T-helper 9 cell (primary cell): ENCODE measurements at places on chromosomes 7 and 10.

DNA sequence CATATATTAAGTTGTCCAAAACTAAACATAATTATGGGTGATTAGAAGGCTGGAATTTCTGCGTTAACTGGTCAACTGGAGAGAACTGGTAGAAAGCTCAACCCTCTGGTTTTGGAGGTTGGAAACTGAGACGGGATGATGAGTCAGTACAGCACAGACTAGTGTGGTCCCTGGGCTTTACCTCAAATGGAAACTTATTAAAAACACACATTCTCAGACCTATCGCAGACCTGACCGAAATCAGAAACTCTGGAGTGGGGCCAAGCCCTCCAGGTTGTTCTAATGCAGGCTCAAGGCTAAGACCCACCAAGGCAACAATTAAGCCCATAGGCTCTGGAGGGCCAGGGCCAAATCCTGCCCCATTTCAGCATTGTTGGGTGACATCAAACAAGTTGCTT, 136.9 kb downstream of the KCNMA1 start:
- no peak for DNase-seq

DNA sequence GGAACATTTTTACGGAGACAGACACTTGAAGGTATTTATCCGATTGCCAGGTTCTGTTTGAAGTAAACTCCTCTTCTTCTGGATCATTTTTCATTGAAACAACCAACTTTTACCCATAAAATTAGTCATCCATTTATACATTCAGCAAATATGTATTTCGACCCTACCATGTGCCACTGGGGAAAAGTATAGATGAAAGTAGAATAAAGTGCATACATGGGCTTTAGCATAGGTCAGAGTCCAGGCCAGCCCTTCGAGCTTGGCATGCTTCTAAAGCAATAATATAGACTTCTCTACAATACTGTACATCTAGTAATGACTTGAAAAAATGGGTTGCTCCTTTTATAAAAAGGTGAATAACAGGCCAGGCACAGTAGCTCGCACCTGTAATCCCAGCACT, 10.1 kb downstream of the SLC25A16 start:
- no peak for DNase-seq

GRCh38 chr10:17101910-17102266, 27.7 kb downstream of the CUBN start:
- no peak for DNase-seq

DNA sequence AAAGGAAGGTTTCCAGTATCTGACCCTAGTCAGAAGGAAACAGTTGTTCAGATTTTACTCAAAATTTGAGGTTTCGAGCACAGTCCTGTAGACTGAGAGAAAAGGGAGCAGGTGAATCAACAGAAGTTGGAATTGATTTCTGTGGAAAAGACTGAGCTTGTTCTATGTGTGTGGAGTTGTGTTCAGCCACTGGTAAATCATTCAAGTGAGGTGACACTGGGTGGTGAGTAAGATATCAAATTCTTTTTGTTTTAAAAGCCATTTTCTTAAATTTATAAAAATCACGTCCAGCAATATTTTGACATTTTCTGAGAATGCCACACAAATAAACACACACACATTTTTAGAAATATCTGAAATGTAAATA, 165.1 kb downstream of the HGF start:
- DNase-seq: no peak

- no peak for DNase-seq
Measured at GRCh38 chr10:45673074-45673648, 589 bp upstream of the ZFAND4 start.

DNA sequence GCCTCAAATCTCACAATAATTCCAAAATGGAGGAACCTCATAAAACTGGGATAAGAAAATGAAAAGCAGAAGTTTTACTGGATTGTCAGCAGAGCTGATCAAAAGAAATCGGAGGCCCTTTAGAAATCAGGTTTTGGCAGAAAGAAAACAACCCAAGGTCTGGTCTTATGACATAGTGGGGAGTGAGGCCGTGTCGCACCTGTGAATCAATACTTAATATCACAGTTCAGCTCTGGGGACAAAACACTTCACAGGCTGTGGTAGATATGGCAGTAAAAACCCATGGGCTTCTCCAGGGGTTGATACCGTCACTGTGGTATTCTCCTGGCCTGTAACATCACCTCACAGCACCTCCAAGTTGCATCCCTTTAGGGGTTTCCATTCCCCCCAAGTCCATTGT, 6.5 kb upstream of the MALSU1 start:
- DNase-seq: no peak

- peak; percentile 42 for DNase-seq
Measured at GRCh38 chr10:100370714-100371481, 23.9 kb downstream of the SCD start.

- no peak for DNase-seq
Measured at GRCh38 chr10:68668972-68669371, 52.1 kb upstream of the CCAR1 start.

DNA sequence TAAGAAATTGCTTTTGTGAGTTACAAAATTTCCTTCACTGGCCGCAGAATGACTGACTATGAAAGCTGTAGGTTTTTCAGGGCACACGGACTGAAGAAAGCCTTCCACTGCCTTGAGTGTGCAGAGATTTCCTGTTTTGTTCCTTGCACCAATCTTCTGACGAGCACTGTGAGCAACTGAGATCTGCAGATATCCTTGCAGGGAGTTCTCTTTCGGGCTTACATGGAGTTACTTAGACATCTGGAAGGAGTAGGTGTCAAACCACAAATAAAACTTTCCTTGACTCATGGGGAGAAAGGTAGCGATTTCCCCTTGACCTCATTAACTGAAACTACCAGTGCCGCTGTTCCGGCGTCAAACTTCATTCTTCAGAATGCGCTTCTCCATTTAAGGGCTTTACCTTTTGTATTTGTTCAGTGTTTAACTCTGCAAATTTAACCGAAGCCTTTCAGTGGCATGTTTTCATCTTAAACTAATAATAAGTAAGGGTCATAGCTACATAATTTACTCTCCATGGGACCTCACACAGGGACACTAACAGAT, 1175.3 kb downstream of the GATA3 start:
- no peak for DNase-seq

DNA sequence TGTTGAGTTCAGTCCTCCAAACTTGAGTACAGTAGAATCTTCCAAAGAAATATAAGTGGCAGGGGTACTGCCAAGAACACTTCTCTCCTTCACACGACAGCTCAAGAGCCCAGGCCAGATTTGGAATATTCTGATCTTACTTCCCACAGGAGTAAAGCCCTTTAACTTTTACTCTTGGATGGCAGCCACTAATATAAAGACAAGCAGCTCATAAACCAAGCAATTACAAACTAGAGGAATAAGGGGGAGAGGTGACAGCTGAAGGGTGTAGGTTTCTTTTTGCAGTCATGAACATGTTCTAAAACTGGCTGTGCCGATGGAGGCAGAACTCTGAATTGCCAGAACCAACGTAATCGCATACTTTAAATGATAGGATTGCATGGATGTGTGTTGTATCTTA, 74.8 kb downstream of the SVIL start:
- DNase-seq: no peak

- no peak for DNase-seq
Measured at GRCh38 chr7:104640506-104640905, 312.1 kb downstream of the LHFPL3 start.

DNA sequence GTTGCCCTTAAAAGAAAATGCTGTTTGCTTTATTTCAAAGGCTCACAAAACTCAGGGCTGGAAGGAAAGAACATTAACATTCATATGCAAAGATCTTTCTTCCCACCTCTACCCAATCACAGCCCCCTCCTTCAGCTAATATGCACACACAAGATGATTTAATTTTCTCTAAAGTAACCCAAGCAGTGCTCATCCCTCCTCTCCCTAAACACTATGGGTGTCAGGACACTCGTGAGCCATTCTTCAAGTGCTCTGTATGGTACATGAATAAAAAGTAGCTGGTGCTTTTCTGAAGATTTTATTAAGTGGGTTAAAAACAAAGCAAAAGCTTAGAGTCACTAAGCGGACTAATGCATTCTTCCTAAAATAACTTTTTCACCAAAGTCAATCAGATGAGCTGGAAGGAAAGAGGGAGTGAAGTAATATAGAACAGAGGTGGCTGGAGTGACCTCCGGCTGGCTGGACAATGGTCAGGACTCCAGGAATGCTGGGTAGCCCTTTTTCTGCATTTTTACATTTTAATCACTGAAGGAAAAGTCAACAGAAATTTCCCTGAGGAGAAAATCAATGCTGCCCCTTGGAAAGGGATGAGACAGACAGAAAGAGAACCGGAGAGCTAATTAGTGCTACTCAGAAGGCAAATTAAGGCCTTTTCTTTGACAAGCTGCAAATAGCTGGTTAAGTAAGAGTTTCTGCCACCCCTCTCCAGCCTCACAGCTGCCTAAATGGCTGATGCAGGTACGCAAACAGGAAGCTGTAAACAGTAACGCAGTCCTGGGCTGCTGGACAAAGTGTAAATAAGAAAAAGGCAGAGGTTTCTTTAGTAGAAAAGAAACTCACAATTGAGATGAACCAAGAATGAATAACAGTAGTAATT, 6.6 kb downstream of the DGKI start:
- no peak for DNase-seq

- no peak for DNase-seq
Measured at GRCh38 chr10:112755446-112756234, 194.4 kb upstream of the TCF7L2 start.

GRCh38 chr7:1225441-1226185, 7.1 kb upstream of the UNCX start:
- DNase-seq: peak; percentile 36

- no peak for DNase-seq
Measured at GRCh38 chr10:71995887-71996575, 31.8 kb downstream of the CHST3 start.

DNA sequence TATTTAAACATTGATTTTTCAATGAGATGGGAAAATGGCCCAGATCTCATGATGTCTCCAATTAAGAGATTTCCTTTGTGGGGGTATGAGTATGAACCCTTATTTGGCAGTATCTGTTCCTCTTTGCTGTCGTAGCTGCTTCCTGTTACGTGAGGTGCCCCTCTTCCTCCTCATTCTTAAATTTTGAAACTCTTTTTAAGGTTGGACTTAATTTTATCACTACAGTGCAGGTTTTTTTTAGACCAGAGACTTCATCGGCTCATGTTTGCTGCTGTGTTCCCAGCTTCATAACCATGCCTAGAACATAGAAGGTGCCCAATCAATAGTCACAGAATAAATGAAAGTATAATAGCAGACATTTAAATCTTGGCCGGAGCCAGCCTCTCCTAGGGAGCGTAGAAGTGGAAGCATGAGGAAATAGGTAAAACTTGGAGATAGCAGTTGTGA, 2.4 kb downstream of the MIOS start:
- no peak for DNase-seq

GRCh38 chr10:77919713-77920108, 6.8 kb downstream of the DLG5 start:
- no peak for DNase-seq

GRCh38 chr10:128073890-128074289, 52.3 kb downstream of the MKI67 start:
- DNase-seq: no peak

DNA sequence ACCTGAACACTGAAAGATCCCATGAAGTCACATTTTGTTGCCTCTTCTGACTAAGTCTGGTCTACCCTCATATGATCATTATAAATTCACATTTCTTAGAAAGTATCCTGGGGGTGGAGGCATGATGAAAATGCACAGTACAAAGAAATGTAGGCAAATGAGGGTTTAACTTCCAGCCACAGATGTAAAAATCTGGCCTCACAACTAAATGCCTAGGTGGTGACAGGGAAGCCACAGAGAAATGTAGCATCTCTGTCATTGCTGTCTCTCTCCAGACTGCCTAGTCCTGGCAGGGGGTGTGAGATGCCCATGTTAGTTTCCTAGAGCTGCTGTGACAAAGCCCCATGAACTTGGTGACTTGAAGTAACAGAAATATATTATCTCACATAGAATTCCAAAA, 395.9 kb downstream of the SORCS3 start:
- no peak for DNase-seq

- DNase-seq: no peak
Measured at GRCh38 chr7:113161050-113161449, 42.7 kb upstream of the SMIM30 start.

DNA sequence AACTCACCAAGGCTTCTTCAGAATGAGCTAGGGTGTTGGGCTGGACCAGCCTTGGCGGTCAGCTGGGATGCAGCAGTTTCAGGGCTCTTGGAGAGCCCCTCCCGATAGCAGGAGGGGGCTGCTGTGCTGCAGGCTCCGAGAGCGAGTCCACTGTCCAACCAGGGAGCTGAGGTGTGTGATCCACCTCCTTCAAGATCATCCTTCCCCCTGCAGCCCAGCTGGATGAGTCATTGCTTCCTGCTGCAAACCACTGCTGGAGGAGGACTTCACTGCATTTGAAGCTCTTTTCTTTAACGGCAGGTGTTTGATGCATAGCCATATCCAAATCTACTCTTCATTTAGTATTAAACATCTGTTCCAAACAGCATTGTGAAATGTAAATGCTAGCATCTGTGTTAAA, 54.2 kb upstream of the EBF3 start:
- DNase-seq: no peak

DNA sequence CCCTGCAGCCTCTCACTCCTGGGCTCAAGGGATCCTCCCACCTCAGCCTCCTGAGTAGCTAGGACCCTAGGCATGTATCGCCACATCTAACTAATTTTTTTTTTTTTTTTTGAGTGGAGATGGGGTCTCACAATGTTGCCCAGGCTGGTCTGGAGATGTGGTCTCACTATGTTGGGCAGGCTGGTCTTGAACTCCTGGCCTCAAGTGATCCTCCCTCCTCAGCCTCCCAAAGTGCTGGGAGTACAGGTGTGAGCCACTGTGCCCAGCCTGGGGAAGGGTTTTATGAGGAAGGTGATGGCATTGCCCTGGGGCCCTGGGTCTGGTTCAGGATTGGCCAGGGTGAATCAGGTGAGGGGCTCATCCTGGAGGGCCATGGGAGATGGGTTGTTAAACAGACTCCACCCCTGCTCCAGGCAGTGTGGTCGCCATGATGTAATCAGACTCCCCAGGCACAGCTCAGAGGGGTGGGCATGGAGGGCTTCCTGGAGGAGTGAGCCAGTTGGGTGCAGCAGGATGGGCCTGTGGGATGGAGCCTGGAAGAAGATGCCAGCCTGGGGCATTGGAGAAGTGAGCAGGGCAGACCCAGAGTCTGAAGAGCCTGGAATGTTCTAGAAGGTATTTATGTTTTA, 82.7 kb downstream of the MYL10 start:
- DNase-seq: no peak

GRCh38 chr7:143325240-143325639, 9.3 kb downstream of the CLCN1 start:
- DNase-seq: no peak

- DNase-seq: no peak
Measured at GRCh38 chr7:55247428-55247827, 117.7 kb upstream of the LANCL2 start.
